ENCODE measurements at places on chromosomes 5 and 9.

DNA sequence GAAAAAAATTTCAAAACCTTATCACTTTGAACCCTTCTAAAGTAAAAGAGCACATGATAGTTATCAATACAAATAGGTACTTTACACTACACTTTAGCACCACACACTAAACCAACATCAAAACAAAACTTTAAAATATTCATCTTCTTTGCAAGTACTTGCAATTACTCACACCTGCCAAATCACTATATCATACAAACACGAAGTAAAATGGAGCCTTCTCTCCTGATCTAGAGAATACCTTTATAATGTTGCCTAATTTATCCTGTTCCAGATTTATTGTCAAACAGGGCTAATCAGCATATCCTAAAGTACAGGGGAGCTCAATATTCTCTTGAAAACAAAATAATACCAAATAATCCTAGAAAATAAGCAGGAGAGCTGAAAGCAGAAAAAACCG lies 3.0 kb downstream of the RNF145 start:
- no peak for DNase-seq

DNA sequence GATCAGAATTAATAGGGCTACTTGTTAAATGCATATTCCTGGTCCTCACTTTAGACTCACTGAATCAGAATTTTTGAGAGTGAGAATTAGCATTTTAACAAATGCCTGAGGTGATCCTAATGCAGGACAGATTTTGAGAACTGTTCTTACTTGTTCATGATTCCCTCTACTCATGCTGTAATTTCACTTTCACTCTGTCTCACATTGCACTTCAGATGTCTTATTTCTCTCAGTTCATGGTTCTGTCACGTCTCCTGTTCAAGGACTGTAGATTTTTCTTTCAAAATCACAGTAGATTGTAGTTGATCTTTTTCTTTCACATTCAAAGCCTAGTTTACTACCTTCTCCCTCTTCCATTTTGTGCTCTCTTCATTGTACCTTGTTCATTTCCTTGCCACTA lies 54.3 kb downstream of the ADGRV1 start:
- DNase-seq, result no peak

DNA sequence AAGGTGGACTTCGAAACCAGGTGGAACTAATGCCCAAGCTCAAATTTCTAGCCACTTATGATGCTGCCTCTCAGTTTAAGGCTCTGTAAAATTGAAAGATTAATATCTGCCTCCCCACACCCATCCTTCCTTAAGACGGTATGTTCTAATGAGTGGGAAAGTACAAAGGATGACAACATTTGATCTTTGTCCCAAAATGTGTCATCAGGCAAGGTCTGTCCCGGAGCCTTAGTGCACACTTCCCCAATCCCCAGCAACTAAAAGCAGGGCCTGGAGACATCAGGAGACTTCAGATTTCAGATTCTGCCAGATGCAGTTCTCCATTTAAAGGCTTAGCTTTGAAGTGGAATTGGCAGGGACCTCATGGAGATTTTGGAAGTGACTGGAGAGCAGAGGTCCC lies 316.5 kb downstream of the ASTN2 start:
- DNase-seq, result no peak

DNA sequence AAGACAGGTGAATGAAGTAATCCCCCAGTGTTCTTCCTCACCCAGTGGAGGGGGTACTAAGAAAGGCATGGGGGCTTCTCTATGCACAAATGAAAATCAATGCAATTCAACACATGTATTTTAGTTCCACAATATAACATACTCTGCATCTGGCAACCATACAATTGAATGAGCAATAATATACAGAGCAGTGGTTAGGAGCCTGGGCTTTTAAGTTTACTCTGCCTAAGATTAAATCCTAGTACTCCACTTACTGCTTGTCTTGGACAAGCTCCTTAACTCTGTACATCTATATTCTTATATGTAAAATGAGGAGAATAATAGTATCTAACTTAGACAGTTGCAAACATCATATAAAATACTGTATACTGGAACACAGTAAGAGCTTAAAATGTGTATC lies 195.4 kb upstream of the TRIM32 start:
- no peak for DNase-seq
